ENCODE measurements at places on chromosomes 12 and 14.

DNA sequence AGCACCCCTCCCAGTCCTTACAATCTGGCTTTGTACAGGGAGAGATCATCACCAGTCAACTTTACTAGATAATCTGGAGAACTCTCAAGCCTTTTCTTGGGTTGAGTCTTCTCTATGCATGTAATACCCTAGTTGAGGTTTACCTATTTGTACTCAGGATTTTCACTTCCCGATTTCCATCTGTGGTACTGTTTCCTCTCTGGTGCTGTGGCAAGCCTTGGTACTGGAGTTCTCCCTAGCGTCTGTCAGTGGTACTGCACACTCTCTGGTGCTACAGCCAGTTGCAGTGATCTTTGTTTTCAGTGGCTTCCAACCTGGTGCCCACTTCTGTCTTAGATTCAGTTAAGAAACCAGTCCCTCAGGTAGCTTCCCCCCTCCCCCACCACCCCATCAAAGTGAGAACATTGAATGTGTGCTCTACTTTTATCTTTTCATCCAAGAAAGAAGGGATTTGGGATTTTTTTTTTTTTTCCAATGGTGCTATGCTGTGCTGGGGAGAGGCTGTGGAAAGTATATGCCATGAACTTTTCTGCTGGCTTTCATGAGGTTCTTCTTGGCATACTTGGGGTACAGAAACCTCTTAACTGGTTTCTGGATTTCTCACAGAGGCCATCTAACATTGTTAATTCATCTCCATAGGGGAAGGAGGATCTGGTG, 69.4 kb upstream of the EVL start:
- no peak for DNase-seq

DNA sequence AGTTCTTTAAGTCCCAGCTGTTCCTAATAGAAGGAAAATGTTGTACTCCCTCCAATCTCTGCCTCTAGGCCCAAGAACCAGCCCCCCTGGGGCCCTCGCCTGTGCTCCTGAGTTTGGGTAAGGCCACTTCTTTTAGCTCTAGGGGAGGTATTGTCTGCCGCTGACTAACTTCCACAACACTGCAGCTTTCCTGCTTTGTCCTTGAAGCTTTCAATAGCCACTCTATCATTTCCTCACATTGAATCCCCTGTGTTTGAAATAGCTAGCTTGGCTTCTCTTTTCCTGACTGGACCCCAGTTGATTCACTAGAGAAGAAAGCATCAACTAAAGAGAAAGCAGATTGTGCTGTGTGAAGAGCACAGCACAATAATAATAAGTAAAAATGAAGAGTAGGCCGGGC, 28.8 kb downstream of the KRT80 start:
- DNase-seq = no peak

- no peak for DNase-seq
Observed at GRCh38 chr14:32327255-32327961, 1.7 kb upstream of the AKAP6 start.

GRCh38 chr12:90829044-90829443, 125.9 kb downstream of the CCER1 start:
- no peak for DNase-seq

DNA sequence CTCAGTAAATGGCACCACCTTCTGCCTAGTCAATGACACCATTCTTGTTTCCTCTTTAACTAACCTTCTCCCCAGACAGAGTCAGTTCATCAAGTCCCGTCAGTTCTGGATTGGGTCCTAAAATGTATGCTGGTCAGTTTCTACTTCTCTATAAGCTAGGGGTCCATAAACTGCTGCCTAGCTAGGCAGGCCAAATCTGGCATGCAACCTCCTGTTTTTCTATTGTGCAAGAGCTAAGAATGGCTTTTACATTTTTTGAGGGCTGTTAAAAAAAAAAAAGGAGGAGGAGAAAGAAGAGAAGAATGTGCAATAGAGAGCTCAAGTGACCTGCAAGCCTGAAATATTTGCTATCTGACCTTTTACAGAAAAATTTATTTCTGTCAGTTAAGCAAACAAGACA, 6.4 kb upstream of the TMED10 start:
- peak; percentile 67 for DNase-seq

DNA sequence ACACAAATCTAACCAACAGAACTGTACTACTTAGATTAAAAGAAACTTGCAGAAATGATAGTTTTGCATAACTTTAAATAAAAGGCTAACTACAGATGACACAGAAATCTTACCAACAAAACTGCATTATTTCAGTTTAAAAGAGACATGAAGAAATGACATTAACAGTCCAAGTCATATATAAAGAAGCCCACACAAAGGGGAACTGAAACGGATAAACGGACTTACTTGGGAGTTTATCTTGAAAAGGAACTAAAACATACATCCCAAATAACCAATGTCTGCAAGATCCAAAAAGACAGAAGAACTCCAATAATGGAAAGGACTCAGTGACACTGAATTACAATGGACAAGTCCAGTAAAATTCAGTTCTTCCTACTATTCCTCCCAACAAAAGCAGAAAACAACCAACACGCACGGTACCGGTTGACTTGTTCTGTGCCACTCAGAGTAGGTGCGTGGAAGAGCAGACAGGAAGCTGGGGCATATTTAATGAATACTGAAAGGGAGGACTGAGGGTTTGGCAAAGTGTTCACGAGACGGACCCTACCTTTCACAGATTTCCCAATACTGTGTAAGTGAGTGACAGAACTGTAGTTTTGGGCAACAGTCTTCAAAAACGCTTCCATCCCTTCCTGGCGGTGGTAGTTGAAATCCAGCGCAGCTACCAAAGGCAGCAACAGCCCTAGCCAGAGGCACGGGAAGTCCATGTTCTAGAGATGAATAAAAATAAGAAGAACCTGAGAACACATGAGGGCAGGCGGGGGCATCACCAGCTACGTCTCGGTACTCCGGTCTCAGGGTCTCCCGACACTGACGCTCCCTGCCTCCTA, 627 bp downstream of the CPM start:
- peak; percentile 14 for DNase-seq

- no peak for DNase-seq
Observed at GRCh38 chr14:68362846-68363245, 430.0 kb downstream of the ZFP36L1 start.

GRCh38 chr14:68254669-68255527, 435.3 kb downstream of the RAD51B start:
- DNase-seq = no peak

DNA sequence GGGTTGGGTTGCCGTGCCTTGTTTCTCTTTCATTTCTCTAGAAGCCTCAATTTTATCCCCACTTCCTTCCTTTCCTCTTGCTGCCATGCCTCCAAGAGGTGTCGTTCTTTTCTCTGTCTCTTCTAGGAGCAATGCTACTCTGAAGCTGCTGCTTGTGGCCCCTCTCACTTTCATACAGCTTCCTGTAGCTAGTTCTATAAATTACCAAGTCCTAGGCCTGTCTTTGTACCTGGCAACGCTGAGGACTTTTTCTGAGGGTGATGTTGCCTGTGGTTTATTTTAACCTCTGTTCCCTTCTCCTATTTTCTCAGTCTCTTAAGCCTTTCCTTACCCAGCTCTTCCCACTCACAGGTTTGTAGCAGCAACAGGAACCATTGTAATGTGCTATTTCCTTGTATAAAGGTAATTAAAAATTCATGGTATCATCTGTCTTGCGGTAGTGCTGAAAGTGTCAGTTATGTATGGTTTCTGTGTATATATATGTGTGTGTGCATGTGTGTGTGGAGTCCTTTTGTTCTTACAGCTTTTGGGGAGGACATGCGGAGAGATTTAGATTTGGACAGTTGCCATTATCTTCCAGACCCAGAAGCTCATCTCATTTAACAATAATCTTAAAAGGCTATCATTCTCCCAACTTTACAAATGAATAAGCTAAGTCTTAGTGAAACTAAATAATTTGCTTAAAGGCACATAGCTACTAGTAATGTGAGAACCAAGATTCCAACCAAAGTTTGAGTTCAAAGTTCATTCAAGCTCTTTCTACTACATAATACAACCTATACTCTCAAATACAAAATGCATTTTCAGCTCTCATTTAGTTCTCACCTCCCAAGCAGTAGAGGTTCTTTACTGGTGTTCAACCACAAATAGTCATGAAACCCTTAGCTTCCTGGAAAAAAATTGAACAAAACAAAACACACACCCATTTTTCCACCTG, 43.8 kb downstream of the DDHD1 start:
- peak; percentile 23 for DNase-seq

DNA sequence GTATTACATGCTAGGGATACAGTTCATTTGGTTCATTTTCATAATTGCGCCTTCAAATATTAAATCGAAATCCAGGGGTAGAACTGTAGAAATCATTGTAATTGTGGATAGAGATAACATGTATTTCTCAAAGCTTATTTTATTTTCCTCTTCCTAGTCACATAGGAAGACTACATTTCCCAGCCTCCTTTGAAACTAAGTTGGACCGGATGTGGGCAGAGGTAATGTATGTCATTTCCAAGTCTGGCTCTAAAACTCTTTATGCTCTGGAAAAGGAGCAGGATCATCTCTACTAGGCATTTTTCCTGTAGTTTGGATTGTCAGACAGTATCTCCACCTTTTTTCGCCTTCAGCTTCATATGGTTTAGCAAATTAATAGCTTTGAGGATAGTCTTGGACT, 70.1 kb upstream of the CRY1 start:
- no peak for DNase-seq

- no peak for DNase-seq
Observed at GRCh38 chr14:21097636-21098075, 799 bp downstream of the ZNF219 start.

DNA sequence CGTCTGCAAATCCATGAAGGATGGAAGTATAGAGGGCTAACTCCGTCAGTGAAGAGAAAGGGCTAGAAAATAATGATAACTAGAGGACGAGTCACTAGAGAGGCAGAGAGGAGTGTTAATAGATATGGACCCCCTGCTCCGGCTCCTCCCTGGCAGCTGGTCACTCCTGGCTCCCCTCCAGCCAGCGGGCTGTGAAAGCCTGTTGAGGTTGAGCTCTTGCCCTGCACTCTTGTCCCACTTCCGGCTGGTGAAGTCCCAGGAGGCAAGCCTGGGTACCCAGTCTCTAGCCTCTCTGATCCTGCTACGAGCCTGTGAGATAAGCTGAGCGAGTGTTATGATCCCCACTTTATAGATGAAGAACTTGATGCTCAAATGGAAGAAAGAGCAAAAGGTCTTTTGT, 90.3 kb downstream of the RFX4 start:
- DNase-seq = no peak

- peak; percentile 92 for DNase-seq
Observed at GRCh38 chr12:26271889-26272492, 76.6 kb downstream of the SSPN start.

DNA sequence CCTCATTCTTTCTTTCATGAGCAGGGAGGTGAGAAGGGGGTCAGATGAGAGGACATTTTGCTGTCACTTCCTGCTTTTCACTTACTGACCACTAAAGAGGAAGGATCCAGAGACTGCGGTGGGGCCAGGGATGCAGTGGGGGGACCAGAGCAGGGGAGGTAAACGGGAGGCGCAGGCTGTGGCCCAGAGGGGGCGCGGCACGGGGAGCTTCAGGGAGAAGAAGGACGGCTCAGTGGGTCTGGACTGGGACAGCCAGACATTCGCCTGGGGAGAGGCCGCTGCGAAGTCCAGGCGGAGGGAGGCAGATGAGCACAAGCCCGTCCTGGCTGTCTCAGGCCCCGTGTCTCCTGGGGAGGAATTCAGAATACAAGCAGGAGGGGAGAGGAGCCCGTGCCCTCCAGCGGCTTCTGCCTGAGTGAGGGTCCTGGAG, 41.2 kb downstream of the SLC6A12 start:
- DNase-seq = no peak

GRCh38 chr12:67632005-67632404, 16.5 kb upstream of the DYRK2 start:
- DNase-seq = no peak

DNA sequence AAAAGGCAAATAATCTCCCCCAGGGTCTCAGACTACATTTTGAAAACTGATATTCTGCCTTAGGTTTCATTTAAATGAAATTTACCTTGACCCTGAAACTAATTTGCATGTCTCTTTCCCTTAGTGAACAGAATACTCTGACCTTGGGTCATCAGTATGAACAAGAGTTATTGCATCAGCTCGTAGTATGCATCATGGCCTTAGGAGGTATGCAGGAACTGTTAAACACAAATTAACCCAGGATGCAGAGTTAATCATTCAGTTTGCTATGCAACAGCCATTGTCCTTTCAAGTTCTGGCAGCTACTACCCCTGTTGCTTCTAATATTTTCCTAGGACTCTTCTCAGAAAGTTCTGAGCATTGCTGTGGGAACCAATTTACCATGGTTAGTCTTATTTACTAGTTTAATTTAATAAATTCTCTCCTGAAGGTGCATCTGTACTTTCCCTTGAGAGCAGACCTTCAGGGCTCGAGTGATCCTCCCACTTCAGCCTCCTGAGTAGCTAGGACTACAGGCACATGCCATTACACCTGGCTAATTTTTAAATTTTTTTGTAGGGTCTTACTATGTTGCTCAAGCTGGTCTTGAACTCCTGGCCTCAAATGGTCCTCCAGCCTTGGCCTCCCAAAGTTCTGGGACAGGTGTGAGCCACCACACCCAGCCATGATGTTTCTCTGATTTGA, 126.7 kb downstream of the TTC6 start:
- DNase-seq = no peak

DNA sequence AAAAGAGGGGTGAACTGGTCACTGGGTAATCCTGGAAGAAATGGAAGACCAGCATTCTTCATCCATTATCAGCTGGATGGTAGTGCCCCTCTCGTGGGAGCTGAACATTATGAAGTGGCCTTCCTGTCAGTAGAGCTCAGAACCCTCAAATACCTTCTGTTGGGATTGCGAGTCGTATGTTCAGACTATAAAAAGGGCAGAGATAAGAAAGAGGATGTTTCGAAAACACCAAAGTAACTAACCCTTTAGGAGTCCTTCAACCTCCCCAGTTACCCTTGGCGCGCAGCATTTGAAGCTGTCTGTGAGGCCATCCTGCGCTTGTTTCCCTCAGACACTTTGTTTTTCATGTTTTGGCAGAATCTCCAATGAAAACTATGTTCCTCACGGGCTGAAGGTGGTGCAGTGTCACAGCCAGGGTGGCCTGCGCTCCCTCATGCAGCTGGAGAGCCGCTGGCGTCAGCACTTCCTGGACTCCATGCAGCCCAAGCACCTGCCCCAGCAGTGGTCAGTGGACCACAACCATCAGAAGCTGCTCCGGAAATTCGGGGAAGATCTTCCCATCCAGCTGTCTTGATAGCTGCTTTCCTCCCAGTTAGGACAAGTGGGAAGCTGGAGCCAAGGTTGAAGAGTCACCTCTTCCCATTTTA, 19.3 kb upstream of the GALNT16 start:
- DNase-seq = no peak

DNA sequence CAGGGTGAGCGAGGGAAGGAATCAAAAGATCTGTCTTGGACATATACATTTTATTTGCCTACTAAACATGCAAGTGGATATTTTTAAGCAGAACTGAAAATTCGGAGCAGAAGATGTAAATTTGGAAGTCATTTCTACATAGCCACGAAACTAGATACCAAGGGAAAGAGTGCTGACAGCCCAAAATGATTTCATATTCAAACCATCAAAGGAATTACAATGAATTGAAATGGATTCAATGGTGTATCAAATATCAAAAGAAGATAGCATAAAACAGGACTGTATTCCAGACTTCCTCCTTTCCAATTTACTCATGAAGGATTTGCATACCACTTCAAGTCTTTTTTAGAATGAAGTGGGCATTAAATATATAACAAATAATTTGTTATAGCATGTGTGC, 313.5 kb upstream of the KITLG start:
- no peak for DNase-seq

- no peak for DNase-seq
Observed at GRCh38 chr14:20379743-20380142, 33.6 kb downstream of the TEP1 start.

- no peak for DNase-seq
Observed at GRCh38 chr14:61468063-61468825, 146.9 kb downstream of the PRKCH start.

- DNase-seq = no peak
Observed at GRCh38 chr12:50132505-50133135, 20.6 kb downstream of the COX14 start.

GRCh38 chr14:103676881-103677675, 38.2 kb downstream of the XRCC3 start:
- DNase-seq = peak; percentile 51
